ENCODE measurements at places on chromosomes 6 and 20. TPM values are rescaled to one million over a fixed set of nuclear protein-coding genes. Genes with fewer than 3 reads are reported as not detected.

- H3K36me3 ChIP-seq = no peaks in the 10 kb centered on the region
- H3K27me3 ChIP-seq = no peaks in the 10 kb centered on the region
- peak overlapping the region; percentile 59 for H3K4me3 ChIP-seq
- no peak for DNase-seq
- peak overlapping the region; percentile 42 for H3K27ac ChIP-seq
Measured at GRCh38 chr6:155185544-155185943, 78.3 kb upstream of the CLDN20 start.

DNA sequence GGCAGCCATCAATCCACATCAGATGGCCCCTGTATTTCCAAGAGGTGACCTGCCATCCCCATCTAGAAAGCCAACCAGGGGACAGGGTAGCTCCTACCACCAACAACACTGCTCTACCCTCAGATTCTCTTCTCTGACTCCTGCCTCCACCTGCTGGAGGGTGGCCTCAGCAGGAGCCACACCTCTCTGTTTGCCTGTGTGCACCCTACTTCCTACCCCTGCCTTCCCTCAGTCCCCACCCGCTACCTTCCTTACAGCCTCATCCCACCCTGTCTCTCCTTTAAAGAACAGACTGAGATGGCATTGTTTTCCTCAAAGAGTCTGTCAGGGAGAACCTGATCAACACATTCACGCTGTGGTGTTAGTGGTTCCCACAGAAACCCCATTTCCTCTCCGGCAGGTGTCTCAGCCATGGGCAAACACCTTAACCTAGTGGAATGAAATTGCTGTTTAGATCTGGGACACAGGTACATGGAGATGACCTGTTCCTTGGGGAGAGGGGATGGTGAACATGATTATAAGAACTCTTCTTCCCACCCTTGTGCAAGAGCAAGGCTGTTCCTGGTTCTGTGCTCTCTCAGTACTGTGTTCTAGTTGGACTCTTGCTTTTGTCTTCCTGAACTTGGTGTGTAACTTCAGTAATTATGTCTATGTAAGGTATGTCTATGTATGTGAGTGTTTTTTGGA, 1.8 kb downstream of the ENTPD6 start:
- H3K27ac ChIP-seq = peak overlapping the region; percentile 19
- no peak for DNase-seq
- peak overlapping the region; percentile 90 for H3K4me3 ChIP-seq
- H3K27me3 ChIP-seq = no peaks in the 10 kb centered on the region
- H3K36me3 ChIP-seq = no peaks in the 10 kb centered on the region
- H3K4me1 ChIP-seq = peaks cover 20% of the 10 kb centered on the region

- no peak overlapping the region for H3K27ac ChIP-seq
- H3K4me1 ChIP-seq = peaks cover 9% of the 10 kb centered on the region
- no peaks in the 10 kb centered on the region for H3K36me3 ChIP-seq
- H3K27me3 ChIP-seq = no peaks in the 10 kb centered on the region
Measured at GRCh38 chr20:49768204-49769047, 44.2 kb upstream of the SLC9A8 start.

DNA sequence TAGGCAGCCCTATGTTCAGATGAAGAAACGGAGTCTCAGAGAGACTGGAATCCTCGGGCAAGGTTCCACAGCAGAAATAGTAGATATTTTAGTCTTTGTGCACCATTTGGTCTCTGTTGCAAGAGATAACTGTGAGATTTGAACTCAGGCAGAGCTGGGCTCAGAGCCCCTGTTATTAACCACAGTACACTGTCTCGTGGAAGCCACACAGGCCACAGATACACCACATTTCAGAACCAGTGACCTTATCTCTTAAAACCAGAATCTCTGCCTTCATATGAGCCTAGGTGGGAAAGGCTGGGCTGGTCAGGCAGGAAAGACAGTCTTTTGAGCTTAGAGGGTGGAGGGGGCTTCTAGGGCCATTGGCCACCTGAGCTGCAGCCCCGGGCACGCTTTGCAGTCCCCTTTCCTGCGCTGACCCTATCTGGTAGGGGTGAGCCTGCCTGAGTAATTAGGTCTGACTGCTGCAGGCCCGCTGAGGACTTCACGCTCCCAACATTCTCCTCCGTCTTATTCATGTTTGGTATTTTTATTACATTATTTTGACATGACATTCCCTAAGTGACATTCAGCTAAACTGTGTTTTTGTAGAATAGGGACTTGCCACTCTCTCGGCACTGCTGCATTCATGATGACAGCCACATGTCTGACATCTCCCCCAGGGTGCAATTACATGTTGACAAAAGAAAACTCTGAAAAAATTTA, 71.1 kb downstream of the KCNB1 start:
- no peak for DNase-seq
- H3K4me3 ChIP-seq = no peak overlapping the region
- no peaks in the 10 kb centered on the region for H3K36me3 ChIP-seq
- H3K27ac ChIP-seq = no peak overlapping the region
- H3K27me3 ChIP-seq = peaks cover 24% of the 10 kb centered on the region

GRCh38 chr6:68197356-68197755, 437.7 kb upstream of the ADGRB3 start:
- no peak overlapping the region for H3K27ac ChIP-seq
- no peaks in the 10 kb centered on the region for H3K4me1 ChIP-seq
- no peak for DNase-seq
- H3K36me3 ChIP-seq = no peaks in the 10 kb centered on the region

DNA sequence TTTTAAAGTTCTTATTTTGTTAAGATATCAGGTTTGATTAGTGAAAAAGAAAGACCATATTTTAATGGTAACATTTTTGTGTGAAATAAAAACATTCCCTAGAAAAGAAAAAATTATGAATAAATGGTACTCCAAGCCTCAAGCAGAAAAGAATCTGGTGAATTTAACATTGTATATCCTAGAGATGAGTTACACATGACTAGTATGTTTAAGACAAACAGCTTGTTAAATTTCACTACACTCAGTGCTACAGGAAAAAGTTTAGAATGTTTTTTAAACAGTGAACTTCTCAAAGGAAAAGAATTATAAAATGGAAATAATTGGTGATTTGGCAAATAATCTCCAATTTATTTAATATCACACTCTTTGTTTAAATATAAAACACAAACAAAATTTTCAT, 222.7 kb upstream of the MCHR2 start:
- no peak overlapping the region for H3K27ac ChIP-seq
- H3K27me3 ChIP-seq = peaks cover 4% of the 10 kb centered on the region
- no peaks in the 10 kb centered on the region for H3K4me1 ChIP-seq
- no peak for DNase-seq

- peaks cover 4% of the 10 kb centered on the region for H3K36me3 ChIP-seq
- peak overlapping the region; percentile 16 for H3K27ac ChIP-seq
- no peaks in the 10 kb centered on the region for H3K27me3 ChIP-seq
- no peak for DNase-seq
- H3K4me1 ChIP-seq = peaks cover 70% of the 10 kb centered on the region
Measured at GRCh38 chr6:132359886-132360285, 41.4 kb downstream of the MOXD1 start.

GRCh38 chr6:154406301-154406700, 49.7 kb upstream of the IPCEF1 start:
- H3K27ac ChIP-seq = no peak overlapping the region
- no peak overlapping the region for H3K4me3 ChIP-seq
- DNase-seq = no peak
- no peaks in the 10 kb centered on the region for H3K36me3 ChIP-seq

DNA sequence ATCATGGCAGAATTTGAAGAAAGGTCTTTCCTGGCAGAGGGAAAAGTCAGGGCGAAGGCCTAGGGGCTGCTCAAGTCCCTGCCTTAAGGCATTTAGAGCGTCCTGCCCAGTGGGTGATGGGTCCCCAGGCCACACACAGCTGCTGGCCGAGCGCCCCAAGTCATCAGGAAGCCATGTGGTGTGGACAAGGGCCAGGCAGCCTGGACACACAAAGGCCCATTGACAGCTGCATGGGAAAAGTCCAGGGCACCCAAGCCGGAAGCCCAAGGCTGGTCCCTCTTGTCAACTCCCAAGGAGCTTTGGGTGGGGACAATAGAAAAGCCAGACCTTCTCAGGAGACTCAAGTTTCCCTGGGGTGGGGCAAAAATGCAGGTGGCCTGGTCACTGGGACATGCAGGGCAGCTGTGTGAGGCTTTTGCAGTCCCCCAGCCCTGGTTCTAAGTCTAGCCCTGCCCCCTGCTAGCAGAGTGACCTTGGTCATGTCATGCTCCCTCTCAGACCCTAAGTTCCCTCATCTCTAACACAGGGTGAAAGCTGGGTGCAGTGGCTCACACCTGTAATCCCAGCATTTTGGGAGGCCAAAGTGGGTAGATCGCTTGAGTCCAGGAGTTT, 44.3 kb upstream of the PTGIS start:
- DNase-seq = no peak
- no peaks in the 10 kb centered on the region for H3K36me3 ChIP-seq
- H3K4me3 ChIP-seq = no peak overlapping the region
- peaks cover 23% of the 10 kb centered on the region for H3K4me1 ChIP-seq
- H3K27me3 ChIP-seq = peaks cover 12% of the 10 kb centered on the region
- H3K27ac ChIP-seq = no peak overlapping the region

GRCh38 chr20:38032585-38033329, 499 bp downstream of the TTI1 start:
- peaks cover 48% of the 10 kb centered on the region for H3K36me3 ChIP-seq
- H3K27ac ChIP-seq = peak overlapping the region; percentile 96
- peaks cover 70% of the 10 kb centered on the region for H3K4me1 ChIP-seq
- H3K4me3 ChIP-seq = peak overlapping the region; percentile 92
- H3K27me3 ChIP-seq = no peaks in the 10 kb centered on the region

DNA sequence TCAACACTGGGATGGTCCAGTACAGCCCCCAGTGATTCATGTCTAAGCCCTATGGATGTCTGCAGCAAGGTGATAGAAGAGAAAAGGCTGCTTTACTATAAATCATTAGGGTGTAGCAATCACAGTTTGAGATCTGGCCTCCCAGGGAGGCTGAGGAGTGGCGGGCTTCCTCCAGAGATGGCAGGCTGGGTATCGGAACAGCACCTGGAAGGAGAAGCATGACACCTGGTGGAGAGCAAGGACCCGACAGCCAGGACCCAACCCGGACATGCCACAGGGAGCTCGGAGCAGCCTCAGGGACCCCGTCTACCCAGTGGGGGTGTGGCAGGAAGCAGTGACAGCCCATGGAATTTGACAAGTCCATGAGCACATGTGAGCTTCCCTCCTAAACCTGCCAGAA, 114.8 kb upstream of the CD93 start:
- H3K4me1 ChIP-seq = no peaks in the 10 kb centered on the region
- no peak for DNase-seq
- H3K4me3 ChIP-seq = no peak overlapping the region
- no peak overlapping the region for H3K27ac ChIP-seq

DNA sequence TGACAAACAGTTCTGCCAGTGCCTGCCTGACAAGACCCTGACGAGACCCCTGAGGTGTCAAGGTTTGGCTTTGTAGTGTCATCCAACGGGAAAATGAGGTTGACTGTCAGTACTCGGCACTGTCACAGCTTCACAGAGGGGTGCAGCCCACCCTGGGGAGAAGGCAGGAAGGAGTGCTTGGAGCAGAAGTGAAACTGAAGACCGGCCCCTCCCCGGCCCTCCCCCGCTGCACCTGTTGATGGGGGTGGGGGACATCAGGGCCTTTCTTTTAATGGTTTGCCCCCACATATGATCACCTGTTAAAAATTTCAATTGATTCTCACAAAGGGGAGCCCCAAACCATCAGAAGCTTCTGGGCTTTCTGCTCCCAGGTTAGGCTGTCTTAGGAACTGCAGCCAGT, 6.8 kb downstream of the PMEPA1 start:
- peak overlapping the region; percentile 78 for H3K4me3 ChIP-seq
- peaks cover 100% of the 10 kb centered on the region for H3K4me1 ChIP-seq
- peaks cover 3% of the 10 kb centered on the region for H3K36me3 ChIP-seq
- H3K27me3 ChIP-seq = no peaks in the 10 kb centered on the region
- DNase-seq = peak; percentile 57

- no peaks in the 10 kb centered on the region for H3K36me3 ChIP-seq
- DNase-seq = no peak
- H3K4me3 ChIP-seq = no peak overlapping the region
- no peak overlapping the region for H3K27ac ChIP-seq
Measured at GRCh38 chr20:44405257-44405656, 49.8 kb downstream of the HNF4A start.

- DNase-seq = no peak
- H3K27me3 ChIP-seq = no peaks in the 10 kb centered on the region
- H3K27ac ChIP-seq = no peak overlapping the region
- H3K4me3 ChIP-seq = no peak overlapping the region
Measured at GRCh38 chr6:94127716-94128115, 708.4 kb upstream of the EPHA7 start.

GRCh38 chr6:143426026-143426425, 24.5 kb downstream of the ADAT2 start:
- no peak for DNase-seq
- peaks cover 7% of the 10 kb centered on the region for H3K36me3 ChIP-seq
- H3K4me3 ChIP-seq = no peak overlapping the region
- H3K27me3 ChIP-seq = no peaks in the 10 kb centered on the region

DNA sequence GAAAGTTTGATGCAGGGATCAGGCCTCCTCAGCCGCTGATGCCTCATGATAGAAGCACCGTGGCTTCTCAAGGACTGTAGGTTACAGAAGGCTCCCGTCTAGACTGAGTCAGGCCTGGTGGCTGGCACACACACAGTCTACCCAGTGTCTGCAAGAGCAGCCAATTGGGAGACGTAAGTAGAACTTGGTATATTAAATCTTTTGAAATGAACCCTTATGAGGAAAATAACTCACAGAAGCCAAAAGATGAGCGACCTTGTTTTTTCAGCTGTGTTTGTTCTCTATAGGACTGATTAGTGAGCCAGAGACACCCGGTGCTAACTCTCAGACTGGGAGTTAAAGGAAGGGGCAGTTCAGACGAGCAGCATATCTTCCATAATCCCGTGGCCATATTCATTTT, 5.9 kb upstream of the PDE10A start:
- peaks cover 20% of the 10 kb centered on the region for H3K27me3 ChIP-seq
- H3K4me1 ChIP-seq = no peaks in the 10 kb centered on the region
- H3K27ac ChIP-seq = no peak overlapping the region
- DNase-seq = no peak
- no peaks in the 10 kb centered on the region for H3K36me3 ChIP-seq
- no peak overlapping the region for H3K4me3 ChIP-seq

The CDK19 gene
- total RNA-seq = 31.1 TPM

The CLPSL1 gene
- not detected for total RNA-seq

The PROKR2 gene
- not detected for total RNA-seq

The LY86 gene
- total RNA-seq = 58.1 TPM

The HLA-DQA1 gene
- 628 TPM for total RNA-seq

The SDHAF4 gene
- 7.6 TPM for total RNA-seq

The GSTA2 gene
- not detected for total RNA-seq

The LPA gene
- total RNA-seq = not detected

The C6orf141 gene
- total RNA-seq = not detected

Data from activated B cell treated with CpG ODN at 0.5 μM for 24 hours (primary cell).